ENCODE measurements at places on chromosomes 7 and 10.

DNA sequence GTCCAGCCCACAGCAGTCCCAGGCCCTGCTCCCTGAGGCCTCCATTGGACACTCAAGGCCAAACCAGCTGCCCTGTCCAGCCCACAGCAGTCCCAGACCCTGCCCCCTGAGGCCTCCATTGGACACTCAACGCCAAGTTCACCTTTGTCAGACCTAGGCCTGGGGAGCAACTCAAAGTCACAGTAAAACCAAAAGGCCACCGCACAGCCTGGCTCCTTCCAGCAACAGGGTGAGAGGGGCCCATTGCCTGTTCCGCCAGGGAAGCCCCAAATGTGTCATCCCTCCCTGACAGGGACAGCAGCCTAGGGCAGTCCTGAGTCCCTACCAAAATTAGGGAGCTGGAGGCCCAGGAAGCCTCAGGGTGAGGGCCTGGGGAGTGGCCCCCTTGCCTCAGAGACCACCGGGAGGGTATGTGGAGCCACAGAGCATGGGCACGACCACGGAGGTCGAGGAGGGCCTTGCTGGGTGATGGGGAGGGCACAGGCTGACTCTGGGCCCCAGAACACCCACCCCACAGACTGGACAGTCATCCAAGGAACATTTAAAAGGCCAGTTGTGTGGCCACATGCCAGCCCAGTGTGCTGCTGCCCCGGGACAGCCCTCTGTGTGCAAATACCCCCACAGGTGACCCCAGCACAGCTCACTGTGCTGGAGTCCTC is 66.5 kb upstream of the PPP2R2D start:
- no peak for DNase-seq

DNA sequence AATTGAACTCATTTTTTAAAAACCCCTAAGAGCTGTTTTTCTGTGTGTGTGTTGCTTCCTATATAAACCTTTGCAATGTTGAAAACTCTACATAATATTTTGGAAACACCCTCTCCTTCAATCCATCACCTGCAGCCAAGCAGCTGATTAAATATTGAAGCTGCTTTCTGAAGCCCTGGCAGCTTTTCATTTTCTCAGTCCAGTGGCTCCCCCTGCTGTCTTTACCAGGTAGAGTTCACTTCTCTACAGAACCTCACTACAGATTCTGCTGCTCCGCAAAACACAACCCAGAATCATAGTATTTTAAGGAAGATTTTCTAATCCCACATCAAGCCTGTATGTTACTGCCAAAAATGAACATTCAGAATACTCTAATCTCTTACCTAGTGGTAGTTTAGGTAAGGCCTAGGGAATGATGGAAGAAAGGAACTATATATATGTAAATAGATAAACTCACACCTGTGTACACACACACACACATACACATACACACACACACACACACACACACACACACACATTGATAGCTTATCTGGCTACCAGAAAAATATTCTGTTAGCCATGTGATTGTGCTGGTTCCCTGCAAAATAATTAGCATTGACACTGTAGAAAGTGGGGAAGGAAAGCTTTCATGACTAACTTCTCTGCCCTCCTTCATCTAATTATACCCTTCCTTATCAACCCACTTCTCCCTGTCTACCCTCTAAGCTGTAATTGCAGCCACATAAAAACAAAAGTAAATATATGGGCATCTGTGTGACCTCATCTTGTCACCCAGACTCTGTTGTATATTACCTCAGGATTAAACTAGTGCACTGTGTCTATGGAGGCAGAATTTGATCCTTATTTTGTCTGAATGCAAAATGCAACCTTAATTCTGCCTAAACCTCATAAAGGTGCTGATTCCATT is 229.5 kb upstream of the FZD1 start:
- DNase-seq, result no peak

DNA sequence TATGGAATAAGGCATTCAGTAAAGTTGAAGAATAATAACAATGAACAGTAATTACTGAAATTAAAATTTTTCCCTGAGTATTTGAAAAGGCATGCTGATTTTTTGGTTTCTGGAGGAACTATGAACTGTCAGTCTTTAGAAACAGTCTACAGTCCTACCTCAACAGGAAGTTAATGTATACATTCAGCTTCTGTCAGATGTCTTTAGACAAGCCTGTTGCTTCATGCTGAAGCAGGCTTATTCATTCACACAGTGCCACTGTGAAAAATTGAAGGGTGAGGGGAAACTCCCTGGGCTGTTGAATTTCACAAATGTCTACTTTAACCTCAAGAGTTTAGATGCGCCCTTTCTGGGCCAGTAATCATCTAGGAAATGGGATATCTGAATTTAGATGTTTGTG is 3.5 kb downstream of the NRF1 start:
- DNase-seq, result no peak

GRCh38 chr10:33921970-33922605 is 587.6 kb upstream of the NRP1 start:
- no peak for DNase-seq

- no peak for DNase-seq
Measured at GRCh38 chr10:11560076-11560709, 51.3 kb downstream of the USP6NL start.

DNA sequence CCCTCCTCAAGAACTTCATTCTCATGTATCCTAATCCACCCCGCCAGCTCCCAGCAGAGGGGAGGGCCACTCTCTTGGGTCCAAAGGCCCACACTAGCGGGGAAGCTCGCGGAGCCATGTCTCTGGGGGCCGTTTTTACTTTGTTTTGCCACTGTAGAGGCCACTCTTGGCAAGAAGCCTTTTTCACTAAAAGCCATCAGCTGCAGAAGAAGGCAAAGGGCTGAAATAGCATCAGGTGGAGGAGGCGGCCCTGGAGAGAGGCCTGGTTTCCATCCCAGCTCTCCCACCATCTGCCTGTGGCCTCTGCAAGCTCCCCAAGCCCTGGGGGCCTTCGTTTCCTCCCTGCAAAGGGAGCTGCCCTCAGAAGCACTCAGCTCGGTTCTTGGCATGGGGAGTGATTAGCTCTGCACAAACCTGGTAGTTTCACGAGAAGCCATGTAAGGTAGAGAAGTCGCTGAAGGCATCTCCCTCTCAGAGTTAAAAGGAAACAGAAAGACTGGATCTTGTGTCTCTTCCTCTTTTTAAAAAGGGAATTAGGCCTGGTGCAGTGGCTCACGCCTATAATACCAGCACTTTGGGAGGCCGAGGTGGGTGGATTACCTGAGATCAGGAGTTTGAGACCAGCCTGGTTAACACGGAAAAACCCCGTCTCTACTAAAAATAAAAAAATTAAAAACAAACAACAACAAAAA is 70.3 kb downstream of the PARP12 start:
- DNase-seq, result no peak

DNA sequence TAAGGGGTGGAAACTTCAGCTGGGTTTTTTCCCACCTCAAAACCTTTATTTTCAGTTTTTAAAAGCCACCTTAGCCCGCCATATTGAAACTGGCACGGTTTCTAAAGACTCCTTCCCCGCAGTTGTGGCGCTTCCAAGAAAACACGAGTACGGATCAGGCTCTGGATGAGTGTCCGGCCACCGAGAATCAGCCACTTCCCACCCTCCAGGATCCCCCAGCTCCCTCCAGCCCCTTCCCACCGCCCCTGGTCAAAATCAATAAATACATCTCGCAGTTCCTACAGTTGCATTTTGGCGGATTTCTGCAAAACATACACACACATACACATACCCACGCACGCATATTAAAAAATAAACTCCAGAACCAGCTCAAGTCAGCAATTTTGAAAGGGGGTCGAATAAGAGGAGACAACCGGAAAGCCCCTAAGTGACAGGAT is 1.1 kb downstream of the SFMBT2 start:
- DNase-seq, result peak; percentile 61

GRCh38 chr7:37016064-37016878 is 292.0 kb upstream of the AOAH start:
- no peak for DNase-seq

GRCh38 chr7:82598958-82599357 is 155.4 kb upstream of the CACNA2D1 start:
- no peak for DNase-seq

Measured in activated T-cell treated with anti-CD3 and anti-CD28 coated beads, Interleukin-2, amount 50 U/mL, for 48 hours (primary cell).